ENCODE measurements at places on chromosomes 16 and 17. TPM values are rescaled to one million over a fixed set of nuclear protein-coding genes. Genes with fewer than 3 reads are reported as not detected.

- no peaks in the 10 kb centered on the region for H3K27me3 ChIP-seq
- peaks cover 13% of the 10 kb centered on the region for H3K36me3 ChIP-seq
- DNase-seq: no peak
- no peak overlapping the region for H3K27ac ChIP-seq
Measured at GRCh38 chr17:32150358-32150757, 8.1 kb downstream of the RHOT1 start.

DNA sequence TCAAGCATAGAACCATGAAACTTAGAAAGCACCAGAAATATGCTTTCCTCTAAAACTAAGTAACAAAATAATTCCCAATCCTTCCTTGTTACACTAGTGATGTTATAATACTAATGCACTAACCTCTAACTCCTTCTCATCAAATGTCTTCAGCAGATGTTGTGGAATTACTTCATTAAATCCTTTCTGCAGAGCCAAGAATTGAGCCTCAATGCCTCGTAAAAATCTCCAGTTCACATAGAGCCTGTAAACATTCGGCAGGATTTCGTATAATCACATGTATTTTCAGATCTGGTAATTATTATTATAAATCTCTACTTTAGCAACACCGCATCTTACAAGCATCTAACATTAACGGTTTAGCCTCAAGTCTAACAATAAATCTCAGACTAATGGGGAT is 44.7 kb downstream of the CEP95 start:
- no peaks in the 10 kb centered on the region for H3K4me1 ChIP-seq
- no peak overlapping the region for H3K4me3 ChIP-seq
- H3K27me3 ChIP-seq: no peaks in the 10 kb centered on the region
- peaks cover 15% of the 10 kb centered on the region for H3K36me3 ChIP-seq
- H3K27ac ChIP-seq: no peak overlapping the region

The GP1BA gene
- total RNA-seq: not detected

- no peak overlapping the region for H3K4me3 ChIP-seq
- DNase-seq: no peak
- H3K27me3 ChIP-seq: no peaks in the 10 kb centered on the region
- no peak overlapping the region for H3K27ac ChIP-seq
- H3K36me3 ChIP-seq: peaks cover 6% of the 10 kb centered on the region
Measured at GRCh38 chr16:70398177-70398743, 40.6 kb downstream of the ST3GAL2 start.

The CCL8 gene
- total RNA-seq: not detected

The KIF19 gene
- total RNA-seq: 0.61 TPM

GRCh38 chr17:59558039-59558438 is 7.4 kb upstream of the DHX40 start:
- no peaks in the 10 kb centered on the region for H3K36me3 ChIP-seq
- H3K27me3 ChIP-seq: peaks cover 12% of the 10 kb centered on the region
- peaks cover 2% of the 10 kb centered on the region for H3K4me1 ChIP-seq
- DNase-seq: no peak
- H3K4me3 ChIP-seq: no peak overlapping the region

DNA sequence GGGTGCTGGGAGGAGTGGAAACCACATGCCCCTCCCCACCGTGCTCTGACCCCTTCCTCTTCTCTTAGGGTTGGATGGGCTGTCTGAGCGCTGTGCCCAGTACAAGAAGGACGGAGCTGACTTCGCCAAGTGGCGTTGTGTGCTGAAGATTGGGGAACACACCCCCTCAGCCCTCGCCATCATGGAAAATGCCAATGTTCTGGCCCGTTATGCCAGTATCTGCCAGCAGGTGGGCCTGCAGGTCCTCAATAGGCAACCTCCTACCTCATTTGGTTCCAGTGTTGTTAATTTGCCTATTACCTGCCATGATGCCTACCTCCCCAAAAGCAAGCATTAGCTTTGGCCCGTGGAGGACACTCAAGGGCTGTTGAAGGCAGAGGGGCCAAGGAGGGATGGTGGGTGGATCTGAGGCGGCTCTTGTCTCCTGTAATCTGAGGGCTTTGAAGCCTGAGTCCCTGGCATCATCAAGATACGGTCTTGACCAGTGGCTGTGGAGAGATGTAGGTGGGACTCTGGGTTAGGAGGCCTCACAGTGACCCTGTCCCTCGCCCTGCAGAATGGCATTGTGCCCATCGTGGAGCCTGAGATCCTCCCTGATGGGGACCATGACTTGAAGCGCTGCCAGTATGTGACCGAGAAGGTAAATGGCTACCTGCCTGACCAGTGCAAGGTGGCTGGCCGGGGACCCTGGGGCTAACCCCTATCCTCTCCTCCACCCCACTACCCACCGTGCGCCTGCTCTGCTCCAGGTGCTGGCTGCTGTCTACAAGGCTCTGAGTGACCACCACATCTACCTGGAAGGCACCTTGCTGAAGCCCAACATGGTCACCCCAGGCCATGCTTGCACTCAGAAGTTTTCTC is 3.4 kb downstream of the ALDOA start:
- peak overlapping the region; percentile 68 for H3K4me3 ChIP-seq
- peak overlapping the region; percentile 75 for H3K27ac ChIP-seq
- H3K27me3 ChIP-seq: no peaks in the 10 kb centered on the region
- peaks cover 24% of the 10 kb centered on the region for H3K4me1 ChIP-seq
- H3K36me3 ChIP-seq: peaks cover 41% of the 10 kb centered on the region

The CSH2 gene
- not detected for total RNA-seq

- H3K4me1 ChIP-seq: peaks cover 18% of the 10 kb centered on the region
- peak overlapping the region; percentile 60 for H3K27ac ChIP-seq
- peaks cover 2% of the 10 kb centered on the region for H3K27me3 ChIP-seq
- H3K4me3 ChIP-seq: peak overlapping the region; percentile 29
- no peaks in the 10 kb centered on the region for H3K36me3 ChIP-seq
Measured at GRCh38 chr16:48231727-48232492, 12.2 kb upstream of the LONP2 start.

- no peaks in the 10 kb centered on the region for H3K27me3 ChIP-seq
- H3K4me3 ChIP-seq: no peak overlapping the region
- no peak overlapping the region for H3K27ac ChIP-seq
Measured at GRCh38 chr17:70091696-70092095, 16.7 kb downstream of the KCNJ16 start.

DNA sequence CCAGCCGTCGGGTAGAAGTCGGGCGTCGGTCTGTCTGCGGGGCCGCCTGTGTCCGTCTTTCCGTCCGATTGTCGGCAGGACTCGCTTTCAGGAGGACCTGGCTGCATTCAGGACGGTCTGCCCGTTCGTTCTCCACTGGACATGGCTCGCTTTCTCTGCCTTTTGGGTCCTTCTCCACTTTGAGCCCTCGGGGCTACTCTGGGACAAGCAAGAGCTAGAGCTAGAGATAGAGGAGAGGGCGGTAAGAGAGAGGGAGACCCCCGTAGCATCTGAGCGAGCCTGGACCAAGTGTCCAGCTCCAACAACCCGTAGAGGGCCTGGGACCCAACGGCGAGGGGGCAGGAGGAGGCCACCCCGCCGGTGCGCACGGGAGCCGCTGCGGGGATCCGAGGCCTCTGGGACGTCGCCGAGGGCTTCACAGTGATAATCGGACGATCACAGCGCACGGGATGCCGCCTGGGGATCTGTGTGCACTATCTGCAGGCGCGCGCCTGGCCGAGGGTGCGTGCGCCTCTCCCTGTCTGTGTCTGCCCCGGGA is 4.5 kb downstream of the TBX4 start:
- H3K4me3 ChIP-seq: peak overlapping the region; percentile 55
- DNase-seq: peak; percentile 36
- H3K27ac ChIP-seq: no peak overlapping the region

DNA sequence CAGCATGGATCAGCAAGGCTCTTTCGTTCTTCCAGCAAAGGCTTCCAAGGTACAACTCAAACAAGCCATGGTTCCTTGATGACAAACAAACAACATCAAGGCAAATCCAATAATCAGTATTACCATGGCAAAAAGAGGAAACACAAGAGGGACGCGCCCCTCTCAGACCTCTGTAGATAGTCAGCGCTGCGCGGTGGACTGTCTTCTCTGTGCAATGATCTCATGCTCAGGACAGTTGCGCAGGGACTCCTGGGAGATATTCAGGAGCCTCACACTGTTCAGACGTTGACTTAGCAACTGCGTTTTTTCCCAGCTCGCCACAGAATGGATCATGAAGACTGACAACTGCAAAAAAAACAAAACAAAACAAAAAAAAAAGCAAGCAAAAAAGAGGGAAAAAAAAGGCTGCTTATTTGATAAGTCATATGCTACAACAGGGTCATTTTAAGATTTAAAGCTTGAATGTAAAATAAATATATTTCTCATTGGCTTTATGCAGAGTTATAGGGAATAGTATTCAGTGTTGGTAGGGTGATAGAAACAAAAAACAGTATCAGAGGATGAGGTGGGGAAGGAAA is 37.1 kb upstream of the ADCY7 start:
- no peaks in the 10 kb centered on the region for H3K27me3 ChIP-seq
- no peak overlapping the region for H3K27ac ChIP-seq
- H3K4me3 ChIP-seq: no peak overlapping the region
- DNase-seq: no peak

DNA sequence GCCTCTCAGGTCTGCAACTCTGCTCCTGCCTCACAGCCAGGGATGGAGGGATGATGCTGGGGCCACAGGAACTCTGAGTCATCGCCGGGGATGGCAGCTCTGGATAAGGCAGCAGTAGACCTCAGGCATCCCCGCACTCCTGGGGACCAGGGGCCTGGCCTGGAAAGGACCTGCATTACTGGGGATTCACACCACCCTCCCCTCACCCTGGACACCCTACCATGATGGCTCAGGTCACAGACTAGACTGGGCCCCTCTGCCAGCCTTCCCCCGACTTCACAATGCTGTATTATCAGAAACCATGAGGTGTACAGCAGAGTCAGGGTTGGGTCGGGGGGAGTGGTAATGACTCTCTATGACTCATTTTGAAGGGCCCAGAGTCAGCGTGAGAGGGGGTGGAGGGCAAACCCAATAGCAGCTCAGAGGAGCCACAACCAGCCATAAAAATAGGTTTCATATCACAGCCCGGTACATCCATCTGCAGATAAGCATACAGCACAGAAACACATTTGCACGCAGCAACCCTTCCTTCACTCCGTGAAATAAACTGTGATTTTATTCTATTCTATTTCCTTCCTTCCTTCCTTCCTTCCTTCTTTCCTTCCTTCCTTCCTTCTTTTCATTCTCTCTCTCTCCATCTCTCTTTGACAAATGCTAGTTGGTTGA is 28.8 kb downstream of the DYNLRB2 start:
- peak overlapping the region; percentile 53 for H3K27ac ChIP-seq
- peak overlapping the region; percentile 1 for H3K4me3 ChIP-seq
- peaks cover 28% of the 10 kb centered on the region for H3K4me1 ChIP-seq
- peaks cover 6% of the 10 kb centered on the region for H3K27me3 ChIP-seq
- peaks cover 11% of the 10 kb centered on the region for H3K36me3 ChIP-seq
- DNase-seq: no peak

- DNase-seq: no peak
- H3K36me3 ChIP-seq: no peaks in the 10 kb centered on the region
- no peak overlapping the region for H3K4me3 ChIP-seq
Measured at GRCh38 chr16:57723170-57723569, 12.4 kb upstream of the KATNB1 start.

The MRPL27 gene
- 51.0 TPM for total RNA-seq

The KRTAP9-6 gene
- total RNA-seq: not detected

DNA sequence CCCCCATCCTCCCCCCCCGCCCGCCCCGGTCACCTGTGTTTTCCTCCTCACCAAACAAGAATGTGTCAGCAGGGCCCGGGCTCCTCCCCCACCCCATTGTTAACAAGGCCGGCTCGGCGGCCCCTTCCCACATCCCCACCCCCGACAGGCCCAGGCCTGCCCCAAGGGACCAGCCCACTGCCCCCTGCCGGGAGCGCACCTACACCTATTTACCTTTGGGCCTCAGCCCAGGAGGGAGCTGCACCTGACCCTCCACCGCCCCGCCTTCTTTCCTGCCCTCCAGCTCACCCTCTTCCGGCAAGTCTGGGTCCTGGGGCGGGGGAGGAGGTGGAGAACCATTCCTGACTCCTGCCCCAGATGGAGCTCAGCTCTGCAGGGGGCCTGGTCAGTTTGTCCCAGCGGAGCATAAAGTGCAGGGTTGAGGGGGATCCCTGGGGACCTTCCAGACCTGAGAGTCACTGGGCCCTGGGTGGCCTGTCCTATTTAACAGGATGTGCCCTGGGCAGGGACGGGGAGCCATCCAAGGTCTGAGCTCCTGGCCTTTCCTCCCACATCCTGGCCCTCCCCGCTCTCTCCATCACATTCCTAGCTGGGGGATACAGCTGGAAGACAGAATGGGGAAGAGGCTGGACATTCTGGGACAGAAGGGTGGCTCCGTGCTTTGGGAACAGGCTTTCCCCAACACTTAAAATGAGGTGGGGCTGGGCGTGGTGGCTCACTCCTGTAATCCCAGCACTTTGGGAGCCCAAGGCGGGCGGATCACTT is 8.3 kb downstream of the FOXJ1 start:
- no peak for DNase-seq
- H3K4me3 ChIP-seq: no peak overlapping the region
- no peaks in the 10 kb centered on the region for H3K27me3 ChIP-seq
- no peak overlapping the region for H3K27ac ChIP-seq
- H3K36me3 ChIP-seq: no peaks in the 10 kb centered on the region

DNA sequence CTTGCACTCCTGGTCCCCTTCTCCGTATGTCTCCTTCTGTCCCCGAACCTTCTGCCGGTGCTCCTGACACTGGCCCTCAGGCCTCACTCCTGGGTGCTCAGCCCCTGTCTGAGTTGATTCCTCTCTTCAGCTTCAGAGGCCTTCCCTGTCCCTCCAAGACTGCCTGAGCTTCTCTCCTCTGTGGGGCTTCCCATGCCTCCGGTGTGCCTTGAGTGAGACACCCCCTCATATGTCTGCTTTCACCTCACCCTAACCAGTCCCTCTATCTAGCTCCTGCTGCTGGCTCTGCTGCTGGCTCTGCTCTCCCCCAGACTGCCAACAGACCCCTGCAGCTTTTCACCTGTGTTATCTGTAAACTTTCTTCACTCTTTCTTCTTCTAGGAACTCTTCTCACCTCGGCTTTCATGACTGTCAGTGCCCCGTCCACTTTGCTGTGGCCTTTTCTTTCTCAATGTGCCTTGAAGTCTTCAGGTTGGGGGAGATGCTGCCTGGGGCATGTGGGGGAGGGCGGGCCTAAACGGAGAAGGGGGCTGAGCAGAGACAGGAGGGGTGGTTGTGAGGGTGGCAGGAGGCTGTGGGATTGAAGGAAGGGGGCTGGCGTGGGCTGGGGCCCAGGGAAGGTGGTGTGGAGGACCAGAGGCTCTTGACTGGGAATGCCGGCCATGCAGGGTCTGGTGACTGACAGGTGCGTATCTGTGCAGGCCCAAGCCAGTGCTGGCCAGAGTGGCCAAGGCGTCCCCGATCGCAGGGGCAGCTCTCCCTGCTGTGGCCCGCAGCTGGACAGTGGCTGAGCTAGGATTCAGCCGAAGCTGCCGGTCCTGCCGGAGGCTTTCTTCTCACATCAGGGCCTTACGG is 81.3 kb downstream of the METRNL start:
- H3K4me1 ChIP-seq: peaks cover under 1% of the 10 kb centered on the region
- no peak overlapping the region for H3K27ac ChIP-seq
- no peak overlapping the region for H3K4me3 ChIP-seq
- DNase-seq: no peak

- H3K27ac ChIP-seq: no peak overlapping the region
- H3K27me3 ChIP-seq: peaks cover 2% of the 10 kb centered on the region
- H3K4me1 ChIP-seq: no peaks in the 10 kb centered on the region
Measured at GRCh38 chr17:41010441-41010840, 1.5 kb upstream of the KRTAP3-1 start.

All from activated naive CD8-positive, alpha-beta T cell treated with anti-CD3 and anti-CD28 coated beads, Interleukin-2, amount 10 ng/mL, durations not matched to agents 7 days and 5 days (primary cell).